EL (cell line): ENCODE measurements at places on chromosomes 2 and 18.

DNA sequence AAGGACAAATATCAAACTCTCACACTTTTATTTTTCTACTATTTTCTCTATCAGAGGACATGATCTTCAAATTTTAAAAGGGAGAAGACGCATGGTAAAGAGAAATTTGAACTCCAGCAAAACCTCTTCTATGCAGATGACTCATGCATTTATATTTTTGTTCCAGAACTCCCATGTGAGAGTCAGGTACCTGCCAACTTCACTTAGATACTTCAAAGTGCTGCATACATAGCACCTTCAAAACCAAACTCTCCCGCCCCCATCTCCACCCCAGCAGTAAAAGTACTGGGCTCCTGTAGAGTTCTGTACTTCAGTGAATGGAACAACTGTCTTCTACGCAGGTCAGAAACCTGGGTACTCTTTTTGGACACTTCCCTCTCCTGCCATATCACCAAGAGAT lies 398.3 kb downstream of the TGIF1 start:
- no peak for DNase-seq

DNA sequence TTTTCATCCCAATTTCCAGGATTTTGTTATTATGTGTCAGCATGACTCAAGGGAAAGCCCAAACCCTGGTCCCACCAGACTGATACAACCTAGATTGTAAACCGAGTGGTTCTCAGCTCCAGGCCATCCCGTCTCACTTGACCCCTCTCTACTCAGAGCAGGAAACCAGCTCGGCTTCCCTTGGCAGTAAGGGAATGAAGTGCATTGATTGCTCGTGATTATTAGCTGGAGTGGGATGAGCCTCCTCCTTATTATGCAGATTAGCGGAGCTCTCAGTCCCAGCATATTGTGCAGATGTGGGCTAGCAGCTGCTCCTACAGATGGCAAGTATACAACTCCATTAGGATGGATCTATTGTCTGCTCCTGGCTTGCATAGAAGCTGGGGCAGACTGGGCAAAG lies 167.6 kb downstream of the LNPK start:
- no peak for DNase-seq

DNA sequence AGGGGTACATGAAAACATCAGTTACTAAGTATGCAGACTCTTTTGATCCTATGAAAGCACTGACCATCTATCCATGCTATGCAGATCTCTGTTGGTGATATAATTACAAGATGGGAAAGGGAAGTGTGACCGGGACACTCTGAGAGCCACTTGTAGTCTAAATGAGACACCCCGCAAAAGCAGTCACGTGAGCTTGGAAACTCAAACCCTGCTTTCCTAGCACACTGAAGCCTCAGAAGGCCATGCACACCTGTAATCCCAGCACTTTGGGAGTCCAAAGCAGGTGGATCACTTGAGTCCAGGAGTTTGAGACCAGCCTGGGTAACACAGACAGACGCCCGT lies 137.5 kb downstream of the INO80D start:
- no peak for DNase-seq

DNA sequence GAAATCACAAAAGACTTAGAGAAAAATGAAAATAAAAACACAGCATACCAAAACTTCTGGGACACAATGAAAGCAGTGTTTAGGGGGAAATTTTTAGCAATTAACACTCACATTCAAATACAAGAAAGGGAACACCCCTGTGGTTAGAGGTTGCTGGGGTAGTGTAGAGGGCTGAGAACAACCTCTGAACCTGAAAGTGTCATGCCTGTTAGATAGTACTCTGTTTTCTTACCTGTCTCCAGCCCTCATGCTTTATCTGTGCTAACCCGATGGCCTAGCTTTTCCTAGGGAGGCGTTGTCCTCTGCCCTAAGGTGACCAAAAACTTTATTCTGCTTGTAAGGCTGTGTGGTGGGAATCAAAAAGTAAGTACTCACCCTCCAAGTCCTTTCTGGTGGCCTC lies 122.6 kb upstream of the OTX1 start:
- no peak for DNase-seq

DNA sequence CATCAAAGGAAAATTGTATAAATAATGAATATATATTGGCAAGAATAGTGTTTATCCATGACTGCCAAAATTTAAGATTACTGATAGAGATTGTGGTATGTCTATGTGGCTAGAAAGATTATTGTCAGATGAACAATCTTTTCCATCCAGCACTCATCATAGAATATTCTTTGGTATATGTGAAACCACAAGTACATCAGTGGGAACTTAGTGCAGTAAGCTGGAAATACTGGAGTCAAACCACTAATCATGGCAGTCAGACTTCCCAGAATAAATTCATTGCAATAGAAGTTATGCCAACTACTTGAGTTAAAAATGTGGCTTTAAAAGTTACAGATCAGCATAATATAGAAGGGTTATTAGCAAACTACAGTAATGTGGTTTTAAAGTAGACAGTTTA lies 310.3 kb downstream of the GULP1 start:
- DNase-seq = peak; percentile 18
